ENCODE measurements at places on chromosomes 3 and 15. TPM values are rescaled to one million over a fixed set of nuclear protein-coding genes. Genes with fewer than 3 reads are reported as not detected.

Gene ARPP19
- total RNA-seq: 159 TPM

Gene LYZL4
- total RNA-seq: not detected

DNA sequence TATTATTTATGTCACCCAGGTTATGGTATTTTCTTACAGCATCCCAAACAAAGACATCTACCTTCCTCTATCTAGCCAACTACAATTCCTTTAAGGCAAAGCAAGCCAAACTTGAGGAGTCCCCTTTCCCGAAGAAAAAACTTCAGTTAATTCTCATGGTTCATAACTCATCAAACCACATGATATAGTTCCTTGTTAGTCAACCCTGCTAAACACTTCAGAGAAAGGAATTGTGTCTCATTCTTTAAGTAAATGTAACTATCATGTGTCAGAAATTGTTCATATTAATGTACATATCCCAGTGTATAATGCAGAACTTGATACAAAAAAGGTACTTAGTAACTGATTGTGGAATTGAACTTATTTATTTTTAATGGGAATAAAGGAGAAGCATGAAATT is 44.4 kb downstream of the ST3GAL6 start:
- H3K4me1 ChIP-seq: no peaks in the 10 kb centered on the region
- H3K4me3 ChIP-seq: no peak overlapping the region
- peaks cover 12% of the 10 kb centered on the region for H3K36me3 ChIP-seq
- DNase-seq: no peak

DNA sequence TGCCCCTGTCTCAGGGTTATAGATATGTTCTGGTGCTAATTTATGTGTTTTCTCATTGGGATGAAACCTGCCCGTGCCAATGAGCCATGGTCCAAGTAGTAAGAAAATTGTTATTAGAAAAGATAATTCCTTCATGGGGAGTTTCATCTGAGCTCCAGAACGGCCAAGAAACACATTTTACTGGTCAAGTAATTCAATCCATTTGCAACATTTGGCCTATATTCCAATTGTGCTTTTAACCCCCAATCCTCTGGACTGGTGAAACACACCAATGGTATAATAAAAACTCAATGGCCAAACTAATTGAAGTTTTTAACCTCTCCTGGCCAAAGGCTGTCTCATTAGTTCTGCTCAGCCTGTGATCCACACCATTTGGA is 53.7 kb upstream of the XCR1 start:
- DNase-seq: no peak
- H3K4me3 ChIP-seq: no peak overlapping the region

DNA sequence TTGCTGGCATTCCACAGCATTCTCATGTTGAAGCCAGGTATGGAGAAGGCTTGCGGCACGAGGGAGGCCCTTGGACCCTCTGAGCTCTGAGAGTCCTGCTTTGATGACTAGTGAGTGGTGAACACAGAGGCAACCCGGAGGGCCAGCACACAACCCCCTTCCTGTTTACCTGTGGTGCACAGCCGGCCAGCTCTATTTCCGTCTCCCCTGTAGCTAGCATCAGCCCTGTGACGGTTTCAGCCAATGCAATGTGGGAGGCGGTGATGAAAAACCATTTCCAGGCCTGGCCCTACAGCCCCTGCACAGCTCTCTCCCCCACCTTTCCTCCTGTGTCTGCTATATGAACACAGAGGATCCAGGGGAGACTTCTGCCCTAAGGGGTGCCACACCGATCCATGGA is 76.8 kb upstream of the KLHL25 start:
- no peak overlapping the region for H3K27ac ChIP-seq
- H3K36me3 ChIP-seq: no peaks in the 10 kb centered on the region
- H3K27me3 ChIP-seq: peaks cover 5% of the 10 kb centered on the region
- no peak for DNase-seq
- no peak overlapping the region for H3K4me3 ChIP-seq

Gene CCDC80
- total RNA-seq: 30.7 TPM
